ENCODE measurements at places on chromosomes 2 and 18.
A peak's percentile ranks its signal among the peaks of the same experiment; 100 is the strongest.

GRCh38 chr2:160207271-160207670 is 7.2 kb upstream of the ITGB6 start:
- DNase-seq: no peak

DNA sequence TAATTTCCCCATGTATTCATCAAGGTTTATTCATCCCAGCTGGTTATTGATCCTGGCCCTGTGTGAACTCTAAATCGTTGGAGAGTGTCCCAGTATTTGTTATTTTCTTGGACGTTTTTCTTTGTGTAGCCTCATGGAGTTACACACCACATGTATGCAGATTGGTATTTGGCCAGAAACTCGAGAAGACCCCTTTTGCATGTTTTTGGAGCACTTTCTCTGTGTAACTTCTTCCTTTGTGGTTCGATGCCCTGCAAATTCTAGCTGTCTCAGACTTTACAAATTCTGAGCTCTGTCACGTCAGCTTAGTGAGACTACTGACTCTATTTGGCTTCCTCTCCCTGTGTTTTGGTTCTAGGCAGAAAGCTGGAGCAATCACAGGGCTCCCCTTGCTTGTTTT is 198.7 kb downstream of the MCFD2 start:
- peak; percentile 76 for DNase-seq

DNA sequence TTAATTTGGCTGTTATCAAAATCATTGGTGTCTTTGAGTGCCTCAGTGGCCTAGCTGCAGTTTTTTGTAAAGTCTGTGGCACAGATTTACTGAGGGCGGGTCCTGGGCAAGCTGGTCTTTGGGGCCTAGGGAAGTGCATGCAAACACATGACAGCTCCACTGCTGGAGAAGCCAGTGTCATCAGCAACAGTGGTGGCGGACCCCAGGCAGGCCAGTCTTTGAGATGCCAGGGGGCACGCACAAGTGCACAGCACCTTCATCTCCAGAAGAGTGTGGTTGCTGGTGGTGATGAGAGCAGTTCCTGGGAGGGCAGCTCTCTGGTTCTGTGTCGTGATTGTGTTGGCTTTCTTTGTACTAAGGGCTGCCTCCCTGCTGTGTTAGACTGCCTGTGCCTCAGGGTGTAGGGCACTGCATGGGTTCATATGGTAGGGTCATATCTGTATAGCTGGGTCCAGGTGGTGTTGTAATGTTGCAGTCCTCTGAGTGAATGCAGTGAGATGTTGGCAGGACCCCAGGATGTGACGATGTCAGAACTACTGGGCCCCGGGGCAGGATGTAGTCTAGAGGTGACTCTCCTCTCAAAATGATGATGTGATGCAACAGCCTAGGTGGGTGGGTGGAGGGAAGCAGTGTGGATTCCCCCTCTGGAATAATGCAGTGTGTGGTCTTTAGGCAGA is 646.7 kb upstream of the CDH2 start:
- DNase-seq: no peak

- DNase-seq: peak; percentile 73
Observed at GRCh38 chr2:9347411-9347881, 75.9 kb downstream of the ITGB1BP1 start.

GRCh38 chr2:235391921-235392615 is 101.8 kb upstream of the AGAP1 start:
- DNase-seq: no peak

- DNase-seq: no peak
Observed at GRCh38 chr2:227848586-227848985, 22.8 kb upstream of the DAW1 start.

DNA sequence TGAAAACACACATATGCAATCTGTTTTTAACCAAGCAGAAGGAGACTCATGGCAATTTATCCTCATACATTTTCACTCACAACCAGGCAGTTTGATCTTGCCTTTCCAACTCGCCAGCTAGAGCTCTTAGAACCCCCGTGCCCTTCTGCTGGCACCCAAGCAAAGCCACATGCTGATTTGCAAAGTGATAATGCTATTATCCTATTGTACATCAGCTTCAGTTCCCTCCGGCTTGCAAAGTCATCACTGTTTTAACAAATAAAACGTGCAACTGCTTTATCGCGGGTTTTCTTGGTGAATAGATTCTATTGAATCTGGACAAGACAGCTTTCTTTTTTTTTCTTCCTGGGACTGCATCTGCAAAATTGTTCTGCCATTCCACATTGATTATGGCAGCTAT is 314.6 kb downstream of the LNPK start:
- no peak for DNase-seq

GRCh38 chr2:31387850-31388249 is 26.7 kb downstream of the XDH start:
- DNase-seq: no peak

GRCh38 chr2:207231106-207231865 is 65.5 kb upstream of the KLF7 start:
- no peak for DNase-seq

- DNase-seq: no peak
Observed at GRCh38 chr18:43680096-43680495, 402.8 kb upstream of the SYT4 start.

GRCh38 chr18:24003903-24004640 is 10.5 kb upstream of the TTC39C start:
- DNase-seq: no peak

DNA sequence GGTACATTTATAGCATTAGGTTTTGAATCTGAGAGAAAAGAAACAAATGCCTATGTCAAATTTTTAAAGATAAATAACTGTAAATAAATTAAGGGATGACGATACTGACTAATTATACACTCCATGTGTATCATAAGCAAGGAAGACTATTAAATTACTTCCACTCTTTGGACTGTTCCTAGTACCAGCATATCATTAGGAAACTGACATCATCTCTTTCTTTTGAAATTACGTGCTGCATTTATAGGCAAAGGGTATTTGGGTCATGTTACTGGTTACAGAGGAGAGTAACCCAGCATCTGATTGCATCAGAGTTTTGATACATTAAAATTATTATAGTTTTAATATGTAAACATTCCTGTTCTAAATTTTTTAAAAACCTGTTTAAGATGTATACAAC is 309.7 kb downstream of the XIRP2 start:
- no peak for DNase-seq

DNA sequence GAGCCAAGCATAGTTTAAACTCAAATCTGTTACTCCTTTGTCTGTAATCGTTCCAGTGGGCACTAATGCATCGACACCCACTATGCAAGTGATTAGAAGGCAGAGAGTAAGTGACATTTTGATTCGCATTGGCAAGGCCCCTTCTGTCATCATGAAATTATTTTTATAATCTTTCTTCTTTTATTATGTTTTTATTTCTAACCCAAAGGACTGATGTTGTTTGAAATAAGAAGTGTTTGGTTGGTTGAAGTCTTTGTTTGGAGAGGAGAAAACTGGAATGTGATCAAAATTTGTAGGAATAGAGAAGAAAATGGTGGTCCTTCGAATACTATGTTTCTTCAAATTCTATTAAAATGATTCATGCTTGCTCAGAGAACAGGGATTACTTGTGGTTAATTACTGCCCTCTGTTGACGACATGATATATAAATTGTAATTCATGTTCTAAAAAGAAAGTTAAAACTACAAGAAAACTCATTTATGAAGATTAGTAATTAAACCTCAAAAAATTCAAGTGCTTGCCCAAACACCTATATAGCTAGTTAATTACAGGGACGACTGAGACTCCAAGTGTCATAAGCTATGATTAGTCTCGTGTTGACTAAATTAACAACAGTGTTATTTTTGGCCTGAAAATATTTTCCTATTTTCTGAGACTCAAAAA is 26.4 kb upstream of the TFPI start:
- peak; percentile 80 for DNase-seq

- DNase-seq: peak; percentile 5
Observed at GRCh38 chr2:180872255-180872654, 108.2 kb upstream of the UBE2E3 start.

GRCh38 chr2:176291809-176292283 is 22.6 kb downstream of the MTX2 start:
- DNase-seq: no peak

GRCh38 chr2:26347286-26347865 is 787 bp upstream of the ADGRF3 start:
- peak; percentile 62 for DNase-seq

DNA sequence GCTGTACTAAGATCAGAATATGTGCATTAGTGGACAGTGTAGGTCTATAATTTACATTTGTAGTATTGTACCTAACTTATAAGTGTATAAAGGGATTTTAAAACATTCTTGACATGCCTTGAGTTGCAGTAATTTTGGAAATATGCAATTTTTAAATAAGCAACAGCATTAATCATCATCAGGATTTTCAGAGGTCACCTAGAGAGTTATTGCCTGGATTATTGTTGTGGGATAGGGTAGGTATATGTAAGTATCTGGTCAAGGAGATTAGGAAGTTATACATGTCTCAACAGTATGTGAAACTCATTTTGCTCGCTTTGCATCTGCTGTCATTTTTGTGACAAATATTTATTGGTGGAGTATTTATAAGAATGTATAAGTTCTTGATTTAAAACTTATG is 184.2 kb downstream of the WDR7 start:
- peak; percentile 58 for DNase-seq

GRCh38 chr18:49802623-49803022 is 10.7 kb downstream of the ACAA2 start:
- no peak for DNase-seq

GRCh38 chr2:108594132-108594981 is 60.1 kb downstream of the LIMS1 start:
- DNase-seq: peak; percentile 94

DNA sequence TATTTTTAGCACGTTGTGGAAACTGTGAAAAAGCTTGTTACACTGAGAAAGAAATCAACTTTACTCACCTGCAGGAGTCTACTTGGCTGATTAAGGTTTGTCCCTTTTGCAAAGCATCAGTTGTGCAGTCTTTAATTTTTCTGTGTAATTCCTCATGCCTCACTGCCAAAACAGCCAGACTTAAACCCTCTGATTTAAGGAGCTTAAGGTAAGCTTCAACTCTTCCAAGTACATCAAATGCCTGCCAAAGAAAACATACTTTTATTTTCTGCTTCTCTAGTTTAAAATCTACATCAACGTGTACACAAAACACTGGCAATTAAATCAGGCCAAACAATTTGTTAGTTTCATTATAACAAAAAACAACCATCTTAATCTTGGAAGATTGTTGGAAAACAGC is 98.0 kb upstream of the TTN start:
- no peak for DNase-seq

- no peak for DNase-seq
Observed at GRCh38 chr2:177064422-177064821, 148.2 kb upstream of the HNRNPA3 start.

DNA sequence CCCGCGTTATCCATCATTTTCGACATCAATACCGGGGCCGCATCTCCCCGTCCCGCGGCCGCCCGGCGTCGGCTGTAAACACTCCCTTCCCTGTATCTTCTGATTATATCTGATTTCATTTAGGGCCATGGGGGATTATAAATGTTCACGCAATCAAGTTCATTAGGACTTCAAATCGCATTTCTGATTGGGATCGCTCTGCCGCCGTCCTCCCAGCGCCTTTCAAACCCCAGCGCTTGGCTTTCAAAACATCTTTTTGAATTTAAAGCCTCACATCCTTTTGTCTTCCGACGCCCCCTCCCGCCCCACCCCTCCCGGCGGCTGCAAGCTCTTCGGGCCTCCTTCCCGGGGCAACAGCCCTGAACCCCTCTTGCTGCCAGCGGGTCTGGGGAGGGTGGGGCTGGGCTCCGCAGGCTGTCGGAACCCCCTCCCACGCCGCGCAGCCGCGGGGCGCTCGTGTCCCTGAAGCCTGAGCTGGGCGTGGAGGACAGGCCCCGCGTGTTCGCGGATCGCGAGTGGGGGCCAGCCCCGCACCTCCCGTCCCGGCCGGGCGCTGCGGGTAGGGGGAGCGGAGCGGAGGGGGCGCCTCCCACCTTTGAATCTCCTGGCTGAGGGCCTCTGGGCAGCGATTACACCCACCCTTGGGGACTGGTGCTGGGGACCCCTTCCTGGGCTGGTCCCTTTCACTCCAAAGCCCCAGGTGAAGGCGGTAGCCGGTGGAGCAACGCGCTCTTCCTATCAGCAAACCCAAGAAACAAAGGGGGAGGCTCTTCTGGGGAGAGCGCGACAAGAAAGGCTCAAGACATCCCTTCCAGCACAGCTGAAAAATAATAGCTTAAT is 11.3 kb upstream of the GBX2 start:
- DNase-seq: peak; percentile 31
